ENCODE measurements at places on chromosomes 5 and 9.

- no peak for DNase-seq
Measured at GRCh38 chr5:16515532-16515931, 49.9 kb upstream of the ZNF622 start.

DNA sequence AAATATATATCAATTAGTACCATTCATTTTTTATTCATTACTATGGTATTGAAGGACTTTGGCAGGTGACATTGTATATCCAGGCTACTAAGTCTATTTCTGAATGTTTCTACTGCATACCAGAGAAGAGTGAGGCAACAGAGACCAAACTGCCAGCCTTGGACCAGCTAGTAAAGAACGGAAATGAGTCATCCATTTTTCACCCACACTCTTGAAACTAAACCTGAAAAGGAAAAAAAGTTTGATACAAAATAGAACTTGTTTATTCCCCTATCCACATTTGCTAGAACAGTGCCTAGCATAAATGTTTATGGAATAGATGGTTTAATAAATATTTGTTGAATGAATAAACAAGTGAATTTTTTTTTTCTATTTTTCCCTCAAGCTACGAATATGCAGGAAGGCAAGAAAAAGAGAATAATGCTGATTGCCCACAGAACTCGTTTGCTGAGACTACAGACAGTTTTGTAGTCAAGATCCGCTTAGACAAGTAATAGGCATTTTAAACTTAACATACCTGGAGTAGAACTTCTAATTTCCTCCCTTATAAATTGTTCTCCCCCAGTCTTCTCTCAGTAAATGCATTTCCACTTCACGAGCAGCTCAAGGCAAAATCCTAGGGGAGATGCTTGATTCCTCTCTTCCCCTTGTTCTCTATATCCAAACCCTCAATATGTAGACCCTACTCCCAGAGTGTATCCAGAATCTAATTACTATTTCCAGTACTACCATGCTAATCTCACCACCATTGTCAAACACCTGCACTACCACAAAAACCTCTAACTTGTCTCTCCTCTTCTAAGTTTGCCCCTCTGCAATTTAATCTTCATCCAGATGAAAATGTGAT, 146.2 kb upstream of the RASA1 start:
- DNase-seq = no peak

DNA sequence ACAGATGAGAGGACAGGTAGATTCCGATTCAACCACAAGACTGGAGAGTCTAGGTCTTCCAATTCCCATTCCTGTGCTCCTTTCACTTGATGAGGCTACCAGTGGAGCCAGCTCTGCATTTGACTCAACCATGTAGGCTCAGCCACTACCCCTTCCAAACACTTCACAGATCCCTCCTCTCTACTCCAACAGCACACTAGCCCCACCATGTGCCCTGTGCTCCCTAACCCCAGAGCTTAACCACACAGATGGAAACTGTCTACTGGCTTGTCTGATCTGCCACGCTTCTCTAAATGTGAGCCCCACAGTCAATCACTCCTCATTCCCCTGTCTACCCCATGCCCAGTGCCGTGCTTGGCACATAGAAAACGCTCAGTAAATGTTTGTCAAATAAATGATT, 508.2 kb downstream of the CDK5RAP2 start:
- DNase-seq = no peak

GRCh38 chr5:119373449-119373858, 17.6 kb downstream of the TNFAIP8 start:
- DNase-seq = no peak

- DNase-seq = no peak
Measured at GRCh38 chr5:158560170-158560569, 539.5 kb downstream of the EBF1 start.

- no peak for DNase-seq
Measured at GRCh38 chr5:36704131-36704530, 97.7 kb downstream of the SLC1A3 start.

Measured in stimulated activated CD8-positive, alpha-beta memory T cell treated with anti-CD3 and anti-CD28 coated beads, Interleukin-15, amount 100 ng/mL, for 48 hours (primary cell).